Hematopoietic multipotent progenitor cell treated with erythropoietin and hydrocortisone succinate and interleukin-3 and kit ligand, for 6 days (in vitro differentiated cells): ENCODE measurements at places on chromosomes 4 and X.

GRCh38 chrX:7100022-7100421 is 47.5 kb upstream of the STS start:
- no peak for DNase-seq

DNA sequence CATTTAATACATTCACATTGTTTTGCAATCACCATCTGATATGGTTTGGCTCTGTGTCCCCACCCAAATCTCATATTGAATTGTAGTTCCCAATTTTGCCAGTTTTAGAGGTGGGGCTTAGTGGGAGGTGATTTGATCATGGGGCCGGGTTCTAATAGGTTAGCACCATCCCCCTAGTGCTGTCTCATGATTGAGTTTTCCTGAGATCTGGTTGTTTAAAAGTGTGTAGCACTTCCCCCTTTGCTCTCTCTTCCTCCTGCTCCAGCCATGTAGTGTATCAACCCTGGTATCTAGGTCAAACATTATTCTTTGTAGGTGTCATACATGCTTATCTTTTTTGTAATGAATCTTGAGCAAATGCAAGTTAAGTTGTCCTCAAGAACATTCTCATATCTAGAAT is 83.3 kb upstream of the KIT start:
- no peak for DNase-seq

DNA sequence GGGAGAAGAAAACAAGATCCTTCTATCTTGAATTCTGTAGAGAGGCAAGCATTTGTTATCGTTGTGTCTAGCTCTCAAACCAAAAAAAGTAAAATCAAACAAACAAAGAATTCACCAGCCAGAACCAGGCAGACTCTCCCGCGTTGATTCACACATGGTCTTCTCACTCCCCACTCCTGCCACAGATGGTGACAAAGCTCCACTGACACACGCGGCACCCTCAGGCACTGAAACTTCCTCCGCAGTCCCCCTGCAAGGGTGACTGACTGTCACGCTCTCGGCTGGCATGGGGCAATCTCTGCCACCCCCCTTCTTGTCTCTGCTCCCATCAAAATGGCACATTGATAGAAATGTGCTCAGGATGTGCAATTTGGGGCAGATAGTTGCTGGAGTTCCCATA is 304.9 kb downstream of the DHX15 start:
- DNase-seq: no peak

- DNase-seq: peak; percentile 43
These were observed 124.6 kb downstream of the NDST3 start for GRCh38 chr4:118158763-118159375.

GRCh38 chrX:133046601-133047000 is 50.3 kb downstream of the USP26 start:
- DNase-seq: no peak

DNA sequence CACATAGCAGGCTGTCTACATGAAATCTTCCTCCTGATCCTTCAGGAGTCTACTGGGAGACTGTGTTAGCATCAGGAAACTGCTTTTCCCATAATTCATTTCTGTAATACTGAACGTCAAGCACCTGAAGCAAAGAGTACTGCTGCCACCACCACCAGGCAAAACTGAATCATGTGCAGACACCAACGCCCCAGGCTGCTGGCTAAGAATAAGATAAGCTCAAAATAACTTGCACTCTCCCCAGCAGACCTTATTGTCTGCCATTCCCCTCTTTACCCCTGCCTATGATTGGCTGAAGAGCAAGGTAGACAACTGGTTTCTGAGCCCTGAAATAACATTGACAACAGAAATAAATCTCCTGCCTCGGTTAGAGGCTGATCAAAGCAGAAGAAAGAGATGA is 70.1 kb downstream of the LHFPL1 start:
- DNase-seq: no peak

GRCh38 chr4:38605181-38605752 is 58.7 kb upstream of the KLF3 start:
- peak; percentile 76 for DNase-seq

DNA sequence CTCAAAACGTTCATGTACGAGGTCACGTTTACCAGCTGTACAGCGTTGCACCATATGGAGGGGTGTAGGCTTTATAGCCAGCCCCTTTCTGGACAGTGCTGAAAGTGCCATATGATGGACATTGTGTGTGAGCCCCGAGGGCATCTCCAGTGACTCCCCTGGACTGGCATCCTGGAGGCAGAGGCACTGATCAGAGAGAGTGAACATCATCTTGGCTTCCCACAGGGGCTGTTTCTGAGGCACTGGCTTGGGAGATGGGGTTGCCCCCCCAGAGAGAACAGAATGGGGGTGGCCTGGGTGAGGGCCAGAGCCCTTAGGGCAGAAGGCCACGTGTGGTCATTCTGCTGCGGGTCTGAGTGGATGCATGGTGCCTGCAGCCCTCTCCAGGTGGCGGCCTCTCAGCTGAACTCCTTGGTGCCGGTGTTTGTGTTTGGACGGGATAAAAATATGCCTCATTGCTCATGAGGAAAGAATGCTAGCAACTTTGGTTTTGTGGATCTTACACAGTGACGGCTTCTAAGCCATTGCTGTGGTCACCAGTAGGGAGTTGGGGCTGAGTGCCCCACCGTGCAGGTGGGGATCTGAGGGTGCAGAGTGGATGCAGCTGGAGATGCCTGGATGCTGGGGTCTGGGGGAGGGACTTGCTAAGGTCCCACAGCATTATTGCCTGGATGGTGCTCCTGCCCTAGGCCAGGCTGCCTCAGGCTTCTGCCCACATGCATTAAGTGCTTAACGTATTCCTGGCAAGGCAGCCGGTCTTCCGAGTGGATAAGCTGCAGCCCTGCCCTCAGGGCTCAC is 3.4 kb downstream of the WFS1 start:
- no peak for DNase-seq

GRCh38 chr4:150268444-150268843 is 190.2 kb downstream of the DCLK2 start:
- no peak for DNase-seq

DNA sequence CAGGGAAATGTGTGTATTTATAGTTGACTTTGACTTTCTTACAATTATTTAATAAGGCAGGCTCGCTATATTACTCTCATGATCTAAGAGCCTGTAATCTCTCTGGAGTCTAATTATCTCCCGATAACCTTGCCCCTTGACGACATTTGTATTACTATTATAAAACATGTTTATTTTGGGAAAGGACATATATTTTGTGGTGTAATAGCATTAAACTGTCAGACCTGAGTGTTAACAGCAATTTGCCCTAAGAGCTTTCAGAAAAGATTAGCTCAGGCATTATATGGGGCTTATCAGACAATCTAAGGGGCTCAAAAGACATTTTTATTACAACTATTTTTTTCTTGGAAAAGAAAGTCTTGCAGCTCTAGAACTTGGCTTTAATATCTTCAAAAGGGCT is 427.9 kb upstream of the SLIT2 start:
- DNase-seq: no peak
